ENCODE measurements at places on chromosomes 1 and 21.

DNA sequence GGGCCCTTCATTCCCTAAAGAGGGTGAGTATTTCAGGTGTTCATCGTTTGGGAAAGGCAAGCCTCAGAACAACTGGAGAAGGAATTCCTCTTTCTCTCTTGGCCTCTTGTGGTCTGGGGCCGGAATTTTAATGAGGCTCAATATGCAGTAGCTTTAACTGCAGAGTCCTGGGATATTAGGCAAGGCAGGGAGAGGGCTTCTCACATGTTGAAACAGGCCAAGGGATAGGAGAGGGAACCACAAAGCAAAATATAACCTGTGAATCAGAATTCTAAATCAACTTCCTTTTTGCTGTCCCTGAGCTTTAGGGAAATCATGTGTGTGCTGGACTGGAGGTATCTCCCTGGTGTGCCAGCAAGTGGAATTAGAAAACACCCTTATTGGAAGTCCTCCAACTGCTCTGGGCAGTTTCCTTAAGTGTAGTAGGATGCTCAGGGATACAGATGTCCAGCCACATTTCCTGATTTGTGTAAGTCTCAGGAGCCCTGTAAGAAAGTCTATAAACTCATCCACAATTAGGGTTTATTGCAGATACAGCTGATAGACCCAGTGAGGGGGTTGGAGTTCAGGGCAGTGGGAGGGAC lies 215.8 kb upstream of the ZRANB2 start:
- peak; percentile 10 for DNase-seq

- DNase-seq = no peak
Measured at GRCh38 chr21:38869196-38869595, 63.5 kb downstream of the ETS2 start.

- DNase-seq = no peak
Measured at GRCh38 chr1:151807131-151807530, 1.9 kb upstream of the LINGO4 start.

GRCh38 chr1:219463636-219464035 lies 149.3 kb downstream of the ZC3H11B start:
- DNase-seq = no peak

DNA sequence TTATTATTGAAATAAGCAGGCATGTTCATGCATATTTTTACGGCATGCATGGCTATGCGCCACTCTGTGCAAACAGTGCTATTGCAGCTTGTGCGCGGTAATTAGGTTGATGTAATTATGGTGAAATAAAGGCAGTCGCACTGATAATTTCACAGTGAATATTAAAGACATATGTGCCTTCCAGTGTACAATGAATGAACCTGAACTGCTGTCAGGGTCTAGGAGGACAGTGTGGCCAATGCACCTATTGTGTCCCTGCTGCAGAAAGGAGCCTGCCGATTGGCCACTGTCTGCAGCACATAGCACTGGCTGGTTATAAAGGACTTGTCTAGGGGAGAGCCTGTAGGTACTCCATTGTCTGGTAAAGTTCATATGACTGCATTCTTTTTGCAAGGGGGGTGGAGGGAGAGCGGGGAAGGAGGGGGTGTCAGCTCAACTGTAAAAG lies 340.4 kb downstream of the USP25 start:
- peak; percentile 46 for DNase-seq

DNA sequence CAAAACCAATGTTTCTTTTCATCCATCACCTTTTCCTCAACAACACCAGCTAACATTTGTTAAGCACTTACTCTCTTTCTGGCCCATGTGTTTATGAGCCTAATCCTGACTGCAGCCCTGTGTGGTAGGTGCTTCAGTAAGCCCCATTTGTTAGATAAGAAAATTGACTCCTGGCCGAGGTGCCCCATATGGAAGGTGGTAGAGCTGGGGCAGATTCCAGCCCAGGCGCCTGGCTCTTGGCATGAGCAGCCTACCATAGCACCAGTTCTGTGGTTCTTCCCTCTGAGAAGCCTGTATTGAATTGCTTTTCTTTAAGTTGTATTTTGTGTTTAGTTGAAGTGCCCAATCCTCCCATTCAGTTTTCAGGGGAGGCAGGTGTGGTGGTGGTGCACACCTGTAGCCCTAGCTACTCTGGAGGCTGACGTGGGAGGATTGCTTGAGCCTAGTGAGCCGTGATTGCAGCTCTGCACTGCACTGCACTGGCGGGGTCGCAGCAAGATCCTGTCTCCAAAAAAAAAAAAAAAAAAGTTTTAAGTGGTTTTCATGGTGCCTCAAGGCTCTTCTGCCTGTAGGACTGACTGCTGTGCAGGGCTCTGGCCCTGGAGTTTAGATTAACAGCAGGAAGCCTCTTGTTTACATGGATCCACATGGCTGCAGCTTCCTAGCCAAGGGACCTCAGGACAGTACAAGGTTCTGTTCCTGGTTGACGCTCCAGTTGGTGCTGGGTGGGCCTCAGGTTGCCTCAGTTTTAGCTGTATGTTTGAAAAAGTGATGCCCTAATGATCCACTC lies 125.9 kb downstream of the MRPS6 start:
- no peak for DNase-seq

DNA sequence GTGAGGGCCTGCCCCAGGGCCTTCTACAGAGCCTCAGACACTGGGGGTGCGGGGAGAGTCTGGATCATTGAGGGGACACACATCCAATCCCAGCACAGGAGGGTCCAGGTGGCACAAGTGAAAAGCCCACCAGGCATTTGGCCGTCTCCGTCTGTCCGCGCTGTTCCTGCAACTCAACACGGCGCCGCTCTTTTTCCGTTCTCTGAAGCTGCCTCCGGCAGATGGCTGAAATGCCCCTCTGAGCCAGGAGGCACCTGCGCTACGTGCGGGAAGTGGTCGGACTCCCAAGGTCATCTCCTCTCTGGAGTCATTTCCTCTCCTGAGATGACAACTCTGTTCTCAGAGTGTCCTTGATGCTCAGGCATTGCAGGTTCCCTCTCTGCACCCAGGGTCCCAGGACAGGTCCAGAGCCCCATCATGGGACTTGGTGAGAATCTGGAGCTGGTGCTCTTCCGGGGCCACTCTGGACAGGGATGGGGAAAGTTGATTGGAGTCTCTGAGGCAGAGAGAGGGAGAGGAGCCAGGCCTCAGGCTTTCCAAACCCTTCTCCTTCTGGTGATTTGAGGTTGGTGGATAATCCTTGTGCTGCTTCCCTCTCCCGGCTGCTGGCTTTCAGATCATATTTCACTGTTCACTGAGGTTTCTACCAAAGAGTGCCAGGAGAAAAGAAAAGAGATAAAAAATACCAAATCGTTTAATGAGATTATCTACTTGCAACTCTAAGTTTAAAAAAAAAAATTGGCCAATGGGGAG lies 14.0 kb upstream of the MIXL1 start:
- DNase-seq = no peak

DNA sequence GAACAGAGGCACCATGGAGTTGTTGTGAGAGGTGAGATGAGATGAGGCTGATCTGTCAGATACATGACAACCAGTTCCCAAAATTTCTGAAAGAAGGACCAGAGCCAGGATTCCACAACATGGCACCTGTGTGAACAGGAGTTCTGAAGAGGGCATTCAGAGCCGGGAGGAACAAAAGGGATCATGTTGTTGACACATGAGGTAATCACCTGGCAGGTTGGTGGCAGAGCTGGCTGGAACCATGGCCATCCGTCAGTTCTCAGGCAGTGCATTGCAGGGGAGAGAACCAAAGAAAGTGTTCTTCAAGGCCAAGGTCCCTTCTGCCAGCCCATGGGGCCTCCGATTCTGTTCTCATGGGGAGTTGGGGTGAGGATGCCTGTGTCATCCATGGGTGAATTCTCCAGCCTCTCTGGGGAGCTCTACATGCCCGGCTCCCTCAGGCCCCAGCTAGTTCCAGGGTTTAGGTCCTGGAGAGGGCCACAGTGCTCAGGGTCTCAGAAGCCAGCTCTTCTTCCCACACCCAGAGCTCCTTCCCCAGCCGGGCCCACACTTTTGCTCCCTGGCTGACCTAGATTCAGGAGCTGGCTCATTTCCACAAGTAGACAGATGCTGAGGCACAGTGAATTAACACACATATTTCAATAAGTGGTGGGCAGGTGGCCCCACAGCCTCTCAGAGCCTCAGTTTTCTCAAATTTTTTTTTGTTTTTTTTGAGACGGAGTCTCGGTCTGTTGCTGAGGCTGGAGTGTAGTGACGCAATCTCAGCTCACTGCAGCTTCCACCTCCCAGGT lies 49.1 kb upstream of the CTPS1 start:
- no peak for DNase-seq

DNA sequence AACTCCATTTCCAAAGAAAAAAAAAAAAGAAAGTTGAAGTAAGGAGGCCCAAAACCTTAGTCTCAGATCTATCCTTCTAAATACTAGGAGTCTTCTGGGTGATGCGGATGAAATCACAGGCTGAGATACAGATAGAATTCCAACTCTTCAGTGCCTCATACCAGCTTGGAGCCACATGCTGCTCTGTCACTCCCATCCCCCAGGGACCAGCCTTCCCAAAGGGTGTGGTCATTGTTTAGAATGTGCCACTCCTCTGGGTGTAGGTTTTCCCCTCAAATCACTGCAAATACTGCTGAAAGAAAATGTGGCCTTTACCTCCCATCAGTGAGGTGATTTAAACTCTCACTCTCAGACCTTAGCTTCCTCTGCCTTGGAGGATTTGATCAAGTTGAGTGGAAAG lies 112.9 kb downstream of the CDC7 start:
- peak; percentile 66 for DNase-seq

- DNase-seq = peak; percentile 30
Measured at GRCh38 chr1:1061682-1062345, 12.3 kb downstream of the RNF223 start.

GRCh38 chr1:206633708-206634121 lies 1.6 kb upstream of the DYRK3 start:
- DNase-seq = peak; percentile 53

Measured in fibroblast of skin of back (primary cell).